Stimulated activated CD4-positive, alpha-beta T cell treated with anti-CD3 and anti-CD28 coated beads, Interleukin-4, amount 100 ng/mL, for 48 hours (primary cell): ENCODE measurements at places on chromosomes 5 and 9.
A peak's percentile ranks its signal among the peaks of the same experiment; 100 is the strongest.

GRCh38 chr5:75281716-75282465 is 45.2 kb upstream of the ANKRD31 start:
- no peak for DNase-seq

DNA sequence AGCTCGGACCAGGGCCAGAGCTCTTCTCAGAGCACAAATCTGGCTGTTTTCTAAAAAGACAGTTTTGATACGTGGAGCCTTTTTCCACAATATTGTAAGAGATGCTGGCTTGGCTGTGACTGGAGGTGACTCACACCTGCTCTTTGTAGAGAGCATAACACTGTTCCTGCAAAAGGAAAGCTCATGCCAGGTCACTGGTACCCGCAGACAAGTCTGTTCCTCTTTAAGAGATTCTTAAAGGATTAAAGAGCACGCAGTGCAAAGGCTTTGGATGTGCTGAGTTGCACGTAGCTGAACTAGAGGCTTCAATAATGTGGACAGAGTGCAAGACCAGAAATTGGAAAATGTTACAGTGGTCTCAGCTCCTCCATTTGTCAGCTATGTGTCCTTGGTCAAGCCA is 19.0 kb downstream of the ACTL7B start:
- no peak for DNase-seq

DNA sequence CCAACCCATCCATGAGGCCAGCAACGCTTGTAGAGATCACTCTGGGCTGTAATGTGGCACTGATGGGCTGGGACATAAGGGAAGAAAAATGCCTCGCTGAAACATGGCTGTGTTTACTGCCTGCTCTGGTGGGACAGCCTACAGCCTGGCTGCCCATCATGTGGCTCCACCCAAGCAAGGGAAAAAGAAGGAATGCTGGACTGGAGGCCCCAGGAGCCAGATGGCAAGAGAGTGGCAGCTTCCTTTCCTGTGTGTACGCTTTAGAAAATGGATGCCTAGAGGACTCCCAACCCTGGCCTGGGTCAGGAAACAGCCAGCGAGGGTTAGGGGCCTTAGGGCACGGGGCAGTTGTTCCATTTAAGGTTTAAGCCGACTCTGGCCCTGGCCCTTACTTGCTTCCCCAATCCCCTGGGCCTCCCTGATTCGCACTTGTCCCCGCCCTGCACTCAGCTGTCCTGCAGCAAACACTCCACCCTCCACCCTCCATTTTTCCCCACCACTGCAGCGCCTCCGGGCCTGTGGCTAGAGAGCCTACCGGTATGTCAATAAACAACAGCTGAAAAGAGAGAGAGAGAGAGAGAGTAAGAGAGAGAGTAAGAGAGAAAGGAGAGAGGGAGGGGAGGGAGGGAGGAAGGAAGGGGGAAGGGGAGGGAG is 819.4 kb downstream of the SEMA5A start:
- no peak for DNase-seq

- DNase-seq, result no peak
Observed at GRCh38 chr5:168693297-168693696, 114.1 kb upstream of the PANK3 start.

GRCh38 chr9:32350682-32351081 is 33.8 kb upstream of the ACO1 start:
- no peak for DNase-seq

DNA sequence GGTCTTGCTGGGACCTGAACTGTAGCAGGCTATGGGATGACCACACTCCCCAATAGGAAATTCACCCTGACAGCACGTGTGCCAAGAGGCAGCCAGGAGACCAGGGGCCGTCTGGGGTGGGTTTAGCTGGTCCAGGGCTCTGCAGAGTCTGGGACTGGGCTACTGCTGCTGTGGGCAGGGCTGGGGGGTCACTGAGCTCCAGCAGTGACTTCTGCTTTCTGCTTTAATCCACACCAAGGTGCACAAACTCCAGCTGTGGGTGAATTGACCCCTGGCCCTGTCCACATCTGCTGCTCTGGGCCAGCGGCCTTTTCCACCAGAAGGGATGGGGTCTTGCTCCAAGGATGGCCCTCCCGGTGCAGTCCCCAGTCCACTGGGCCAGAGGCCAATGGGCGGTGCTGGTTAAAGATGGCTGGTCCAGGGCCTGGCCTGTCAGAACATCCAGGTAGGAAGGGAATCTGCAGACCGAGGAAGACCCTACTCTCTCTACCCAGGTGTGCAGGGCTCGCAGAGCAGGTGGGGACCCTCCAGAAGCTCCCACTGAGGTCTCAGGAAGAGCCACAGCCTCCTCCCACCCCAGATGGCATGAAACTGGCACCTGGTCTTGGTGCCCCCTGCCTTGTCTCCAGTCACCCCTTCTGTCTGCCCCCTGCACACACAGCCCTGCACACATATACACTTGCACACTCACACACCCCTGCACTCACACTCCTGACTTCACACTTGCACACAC is 28.0 kb downstream of the GLT6D1 start:
- no peak for DNase-seq

- DNase-seq, result no peak
Observed at GRCh38 chr5:61254969-61255555, 77.0 kb upstream of the ZSWIM6 start.

DNA sequence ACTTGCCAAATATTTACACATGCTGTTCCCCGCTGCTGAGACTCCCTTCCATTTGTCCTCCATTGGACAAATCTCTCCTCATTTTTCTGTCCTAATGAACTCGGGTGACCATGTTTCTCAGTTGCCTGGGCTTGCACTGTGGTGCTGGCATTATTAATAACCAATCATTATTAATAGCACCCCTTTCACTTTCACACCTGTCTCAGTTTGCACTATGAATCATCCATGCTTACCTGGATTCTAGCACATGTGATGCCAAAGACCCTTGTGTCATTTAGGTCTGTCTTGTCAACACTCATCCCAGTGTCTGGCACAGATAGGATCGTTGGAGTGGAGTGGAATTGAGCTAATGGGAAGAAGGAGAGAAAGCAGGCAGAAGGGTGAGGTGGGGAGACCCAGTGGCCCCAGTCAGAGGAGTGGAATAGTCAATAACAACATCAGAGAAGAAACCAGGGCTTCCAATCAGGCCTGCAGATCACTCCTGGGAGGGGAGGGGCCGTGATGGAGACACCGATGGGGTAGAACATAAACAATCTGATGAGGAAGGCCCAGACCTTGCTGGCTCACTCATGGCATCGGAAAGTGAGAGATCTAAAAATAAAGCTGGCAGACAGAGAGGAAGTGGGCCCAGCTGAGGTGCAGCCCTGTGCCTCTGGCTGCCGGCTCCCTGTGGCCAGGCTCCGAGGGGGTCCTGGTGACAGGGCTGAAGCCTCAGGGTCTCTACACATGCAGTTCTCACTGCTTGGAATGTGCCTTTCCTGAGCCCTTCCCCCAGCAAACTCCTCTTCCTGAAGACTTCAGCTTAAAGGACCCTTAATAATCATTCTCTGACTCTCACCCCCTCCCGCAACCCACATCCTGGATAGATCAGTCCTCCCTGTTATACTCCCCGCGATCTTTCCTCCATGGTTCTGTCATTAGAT is 33.5 kb upstream of the CRB2 start:
- peak; percentile 30 for DNase-seq

- DNase-seq, result no peak
Observed at GRCh38 chr5:126351153-126351552, 72.1 kb upstream of the GRAMD2B start.

DNA sequence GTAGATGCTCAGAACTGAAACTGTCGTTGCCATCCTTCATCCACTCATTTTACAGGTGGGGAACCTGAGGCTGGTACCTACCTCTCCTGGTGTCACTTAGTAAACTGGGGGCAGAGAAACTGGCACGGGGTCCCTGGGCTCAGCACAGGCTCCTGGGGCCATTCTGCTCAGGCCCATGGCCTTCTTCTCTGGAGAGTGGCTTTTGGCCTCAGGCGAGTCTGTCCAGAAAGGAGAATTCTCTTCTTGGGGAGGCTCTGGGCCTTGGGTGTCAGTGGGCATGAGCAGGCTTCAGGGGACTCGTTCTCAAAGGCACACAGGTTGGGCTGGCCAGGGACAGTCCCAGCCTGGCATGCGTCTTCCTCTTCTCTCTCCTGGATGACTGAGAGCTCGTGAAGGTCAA is 24.6 kb downstream of the COL5A1 start:
- no peak for DNase-seq

DNA sequence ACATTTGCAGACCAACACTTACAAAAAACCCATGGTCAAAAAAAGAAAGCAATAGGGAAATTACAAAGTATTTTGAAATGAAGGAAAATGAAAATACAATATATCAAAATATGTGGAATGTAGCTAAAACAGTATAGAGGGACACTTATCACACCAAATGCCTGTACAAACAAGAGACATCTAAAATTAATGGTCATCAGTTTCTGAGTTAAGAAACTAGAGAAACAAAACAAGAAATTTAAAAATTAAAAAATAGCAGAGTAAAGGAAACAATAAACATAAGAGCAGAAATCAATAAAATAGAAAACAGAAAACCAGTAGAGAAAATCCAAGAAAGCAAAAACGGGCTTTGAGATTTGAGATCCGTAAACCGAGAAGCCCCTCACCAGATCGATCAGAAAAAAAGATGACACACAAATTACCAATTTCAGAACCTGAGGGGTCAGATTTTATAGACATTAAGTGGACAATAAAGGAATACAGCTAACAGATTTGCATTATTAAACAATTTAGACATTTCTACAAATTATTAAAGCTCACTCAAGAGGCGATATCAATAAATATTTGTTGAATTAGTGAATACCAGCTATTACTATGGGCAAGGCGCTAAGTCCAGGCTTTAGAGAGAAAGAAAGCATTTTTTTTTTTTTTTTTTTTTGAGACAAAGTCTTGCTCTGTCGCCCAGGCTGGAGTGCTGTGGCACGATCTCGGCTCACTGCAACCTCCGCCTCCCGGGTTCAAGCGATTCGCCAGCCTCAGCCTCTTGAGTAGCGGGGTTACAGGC is 1.0 kb upstream of the TENT2 start:
- DNase-seq, result no peak

GRCh38 chr9:33843312-33843961 is 26.5 kb downstream of the UBE2R2 start:
- DNase-seq, result no peak

GRCh38 chr5:32020271-32020670 is 153.8 kb downstream of the GOLPH3 start:
- no peak for DNase-seq

GRCh38 chr5:1171340-1171941 is 30.0 kb upstream of the SLC6A19 start:
- DNase-seq, result no peak

DNA sequence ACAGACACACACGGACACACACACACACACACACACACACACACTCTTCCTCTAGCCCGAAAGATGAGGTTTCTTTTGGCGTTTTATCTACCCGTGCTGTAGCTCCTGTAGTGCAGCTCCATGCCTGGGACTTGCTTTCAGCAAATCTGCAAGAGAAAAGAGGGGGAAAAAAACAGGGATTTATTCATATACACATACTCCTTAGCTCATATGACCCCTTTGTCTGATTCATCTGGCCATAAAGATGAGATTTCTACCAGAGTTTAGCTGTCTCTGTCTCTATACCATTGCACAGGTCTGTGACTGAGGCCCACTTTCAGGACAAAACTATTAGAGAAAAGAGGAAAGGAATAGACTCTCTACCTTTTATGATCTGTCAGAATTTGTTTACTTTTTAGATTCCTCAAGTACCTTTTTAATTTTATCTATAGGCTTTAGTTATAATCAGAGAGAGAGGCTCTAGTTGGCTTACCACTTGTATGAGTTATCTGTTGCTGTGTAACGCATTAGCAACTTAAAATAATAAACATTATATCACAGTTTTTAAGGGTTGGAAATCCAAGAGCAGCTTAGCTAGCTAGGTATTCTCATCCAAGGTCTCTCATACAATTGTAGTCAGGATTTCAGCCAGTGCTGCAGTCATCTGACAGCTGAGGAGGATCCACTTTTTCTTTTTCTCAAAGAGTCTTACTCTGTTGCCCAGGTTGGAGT is 14.7 kb downstream of the SNX2 start:
- no peak for DNase-seq

- no peak for DNase-seq
Observed at GRCh38 chr5:11547730-11548129, 356.5 kb downstream of the CTNND2 start.

DNA sequence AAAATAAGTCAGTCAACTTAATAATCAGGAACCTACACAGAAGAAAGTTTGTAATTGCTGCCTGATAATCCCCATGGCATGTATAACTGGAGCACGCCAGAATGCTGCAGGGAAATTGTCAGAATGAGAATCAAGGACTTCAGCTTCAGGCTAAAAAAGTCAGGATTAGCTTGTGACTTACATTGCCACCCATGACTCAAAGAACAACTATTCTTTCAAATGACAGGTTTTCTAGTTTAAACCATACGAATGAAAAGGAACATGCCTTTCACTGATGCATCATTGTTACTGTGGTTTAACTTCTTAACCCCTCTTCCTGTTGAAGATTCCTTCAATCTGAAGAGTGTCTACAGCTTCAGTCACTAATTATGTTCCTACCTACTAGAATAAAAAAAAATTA is 112.4 kb downstream of the ISL1 start:
- no peak for DNase-seq

- no peak for DNase-seq
Observed at GRCh38 chr5:172405226-172406107, 48.9 kb downstream of the SH3PXD2B start.

DNA sequence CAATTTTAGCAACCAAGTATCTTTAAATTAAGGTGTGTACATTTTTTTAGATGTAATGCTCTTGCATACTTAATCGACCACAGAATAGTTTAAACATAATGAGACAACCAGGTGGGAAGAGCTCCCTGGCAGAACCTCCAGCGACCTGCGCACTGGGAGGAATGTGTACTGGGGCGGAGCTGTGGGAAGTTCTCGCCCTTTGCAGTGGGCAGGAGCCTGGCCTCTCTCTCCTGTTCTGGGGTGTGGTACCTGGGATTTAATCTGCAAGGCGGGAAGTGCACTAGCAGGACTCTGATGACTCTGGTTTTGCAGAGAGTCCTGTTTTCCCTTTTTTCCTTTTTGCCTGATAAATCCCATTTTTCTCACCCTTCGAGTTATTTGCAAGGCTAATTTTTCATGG is 150.7 kb downstream of the SLC28A3 start:
- DNase-seq, result no peak

DNA sequence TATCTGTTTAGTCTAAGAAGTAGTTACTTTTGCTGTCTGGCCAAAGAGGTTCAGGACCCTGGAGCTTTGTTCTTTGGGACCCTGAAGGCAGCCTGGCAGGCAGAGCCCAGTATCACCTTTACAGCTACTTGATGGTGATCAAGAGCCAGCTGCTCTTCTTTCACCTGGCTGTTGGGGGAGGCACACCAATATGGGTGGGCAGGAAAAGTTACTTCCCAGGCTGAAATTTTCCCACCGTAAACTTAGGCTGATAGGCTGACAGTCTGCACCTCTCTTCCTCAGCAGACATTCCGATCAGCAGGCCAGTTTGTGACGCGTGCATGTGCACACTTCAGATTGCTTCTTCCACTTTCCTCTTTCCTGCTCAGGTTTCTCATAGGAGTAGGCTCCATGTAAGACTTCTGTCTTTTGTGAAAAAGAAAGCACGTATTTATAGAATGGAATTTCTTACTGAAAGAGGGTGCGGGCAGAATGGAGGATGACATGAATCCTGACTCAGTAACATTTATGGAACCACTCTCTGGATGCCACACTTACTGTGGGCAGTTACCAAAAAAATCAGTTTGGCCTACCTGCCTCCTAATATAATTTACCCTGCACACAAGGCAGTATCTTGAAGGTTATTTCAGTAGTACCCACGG is 223.9 kb upstream of the DMRT1 start:
- no peak for DNase-seq
